GM19239 (cell line): ENCODE measurements at places on chromosomes 4 and X.

DNA sequence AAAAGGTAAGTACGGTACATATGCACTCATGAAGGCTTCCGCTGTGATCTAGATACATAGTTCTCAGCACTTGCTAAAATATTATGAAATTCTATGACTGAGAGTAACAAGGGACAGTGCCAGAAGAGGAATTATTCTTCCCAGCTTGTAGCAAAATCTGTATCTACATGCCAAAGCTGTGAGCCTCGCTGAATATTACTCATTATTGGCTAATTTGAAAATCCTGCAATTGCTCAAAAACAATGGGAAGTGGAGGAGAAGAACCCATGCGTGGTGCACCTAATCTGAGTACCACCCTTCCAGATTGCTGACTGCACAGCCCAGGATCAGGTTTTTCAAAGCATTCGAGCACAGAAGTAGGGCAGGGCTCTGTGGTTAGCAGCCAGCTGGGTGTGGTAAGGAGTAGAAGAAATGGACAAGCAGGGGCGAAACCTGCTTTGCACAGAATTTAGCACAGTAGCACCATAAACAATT lies 17.4 kb upstream of the PDCL2 start:
- no peak for DNase-seq

DNA sequence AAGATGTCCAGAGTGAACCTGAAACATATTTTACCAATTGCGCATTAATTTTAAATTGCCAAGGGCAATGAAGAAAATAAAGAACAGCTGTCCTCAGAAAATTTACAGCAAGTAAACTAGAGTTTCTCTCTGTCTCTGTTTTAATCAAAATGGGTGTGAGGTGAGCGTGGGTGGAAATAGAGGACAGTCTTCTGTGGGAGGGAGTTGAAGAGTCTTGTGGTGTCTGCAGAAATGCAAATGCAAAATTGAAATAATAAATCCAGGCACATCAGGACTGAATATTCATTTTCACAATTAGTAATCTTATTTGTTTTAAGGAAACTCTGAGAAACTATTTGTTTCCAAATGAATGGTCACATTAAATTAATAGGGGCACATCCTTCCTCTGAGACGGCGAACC lies 192.0 kb downstream of the ARHGAP10 start:
- DNase-seq, result no peak

- no peak for DNase-seq
Observed at GRCh38 chrX:63746278-63746677, 38.7 kb downstream of the ARHGEF9 start.

DNA sequence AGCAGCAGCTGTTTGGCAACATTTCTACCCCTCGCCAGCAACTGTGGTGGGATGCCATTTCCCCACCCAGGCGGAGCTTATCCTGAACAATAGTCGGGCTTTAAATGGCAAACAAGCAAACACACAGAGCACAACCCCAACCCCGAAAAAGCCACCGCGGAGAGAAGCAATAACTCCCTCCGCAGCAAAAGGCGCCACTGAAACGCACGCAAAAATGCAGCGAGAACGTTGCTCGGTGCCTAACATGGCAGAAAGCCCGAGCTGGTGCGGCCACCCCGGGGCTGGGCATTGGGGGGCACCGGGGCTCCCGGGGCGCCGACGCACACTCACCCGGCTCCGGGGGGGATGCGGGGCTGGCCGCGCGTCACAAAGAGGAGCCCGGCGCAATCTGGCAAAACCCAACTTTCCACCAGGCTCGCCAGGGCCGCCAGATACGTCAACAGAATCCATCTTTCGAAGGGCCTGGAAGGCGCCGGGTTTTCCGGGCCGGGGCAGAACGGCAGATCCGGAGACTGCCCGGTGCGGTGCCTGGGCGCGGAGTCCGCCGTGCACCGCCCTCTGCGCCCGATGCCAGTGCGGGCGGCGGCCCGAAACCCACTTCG lies 818 bp downstream of the RAI2 start:
- DNase-seq, result no peak

DNA sequence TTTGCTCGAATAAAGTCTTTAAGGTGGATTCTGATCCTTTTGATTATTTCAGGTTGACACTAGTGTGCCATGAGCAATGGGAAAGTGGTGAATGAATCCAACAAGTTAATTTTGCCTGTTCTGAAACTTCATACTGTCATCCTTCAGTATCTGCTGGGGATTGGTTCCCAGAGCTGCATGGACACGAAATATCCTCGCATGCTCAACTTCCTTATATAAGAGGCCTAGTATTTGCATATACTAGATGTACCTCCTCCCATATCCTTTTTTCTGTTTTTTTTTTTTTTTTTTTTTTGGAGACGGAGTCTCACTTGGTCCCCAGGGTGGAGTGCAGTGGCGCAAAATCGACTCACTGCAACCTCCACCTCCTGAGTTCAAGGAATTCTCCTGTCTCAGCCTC lies 23.0 kb upstream of the PDS5A start:
- DNase-seq, result no peak

GRCh38 chr4:57148177-57148576 lies 38.0 kb upstream of the IGFBP7 start:
- DNase-seq, result no peak

DNA sequence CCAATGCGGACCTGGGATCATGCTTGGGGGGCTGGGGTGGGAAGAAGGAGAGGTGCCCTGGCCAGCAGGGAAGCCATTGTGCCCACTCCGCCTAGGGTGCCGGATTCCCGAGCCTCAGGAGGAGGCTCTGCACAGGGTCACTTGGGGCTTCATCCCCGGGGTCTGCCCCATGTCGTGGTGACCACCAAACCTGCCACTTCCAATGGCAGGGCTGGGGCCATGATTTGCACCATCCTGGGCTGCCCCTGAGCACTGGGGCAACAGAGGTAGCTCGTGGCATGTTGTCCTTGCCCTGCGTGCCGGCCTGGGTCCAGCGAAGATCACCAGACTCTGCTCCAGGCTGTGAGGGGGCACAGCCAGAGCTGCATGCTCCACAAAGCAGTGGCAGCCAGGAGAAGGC lies 71.4 kb upstream of the DCAF12L2 start:
- no peak for DNase-seq

DNA sequence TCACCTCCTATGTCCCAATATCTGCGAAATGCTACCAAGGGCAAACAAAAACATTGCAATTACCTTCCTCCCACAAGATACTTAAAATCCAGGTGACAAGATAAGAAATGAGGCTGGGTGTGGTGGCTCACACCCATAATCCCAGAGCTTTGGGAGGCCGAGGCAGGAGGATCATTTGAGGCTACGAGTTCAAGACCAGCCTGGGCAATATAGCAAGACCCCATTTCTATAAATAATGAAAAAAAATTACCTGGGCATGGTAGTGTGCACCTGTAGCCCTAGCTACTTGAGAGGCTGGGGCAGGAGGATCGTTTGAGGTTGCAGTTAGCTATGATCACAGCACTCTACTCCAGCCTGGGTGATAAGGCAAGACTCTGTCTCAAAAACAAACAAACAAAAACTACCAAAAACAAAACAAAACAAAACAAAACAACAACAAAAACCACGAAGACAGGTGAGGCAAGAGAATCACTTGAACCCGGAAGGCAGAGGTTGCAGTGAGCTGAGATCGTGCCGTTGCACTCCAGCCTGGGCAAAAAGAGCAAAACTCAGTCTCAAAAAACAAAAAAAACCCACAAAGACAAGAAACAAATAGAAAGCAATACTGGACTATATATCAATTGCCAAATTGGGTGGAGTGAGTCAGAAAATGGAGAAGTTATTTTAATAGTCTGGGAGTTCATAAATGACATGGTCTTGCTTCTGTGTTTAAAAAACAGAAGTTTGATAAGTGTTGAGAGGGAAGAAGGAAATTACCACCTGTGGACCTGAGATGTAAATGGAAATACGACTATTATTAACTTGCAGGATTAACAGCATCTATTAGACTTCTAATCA lies 176.5 kb downstream of the FBXW7 start:
- DNase-seq, result no peak
